DMS 273 treated with DMSO at 0.1 percent for 48 hours (cell line): ENCODE measurements at places on chromosomes 12 and 14.
A peak's percentile ranks its signal among the peaks of the same experiment; 100 is the strongest.

DNA sequence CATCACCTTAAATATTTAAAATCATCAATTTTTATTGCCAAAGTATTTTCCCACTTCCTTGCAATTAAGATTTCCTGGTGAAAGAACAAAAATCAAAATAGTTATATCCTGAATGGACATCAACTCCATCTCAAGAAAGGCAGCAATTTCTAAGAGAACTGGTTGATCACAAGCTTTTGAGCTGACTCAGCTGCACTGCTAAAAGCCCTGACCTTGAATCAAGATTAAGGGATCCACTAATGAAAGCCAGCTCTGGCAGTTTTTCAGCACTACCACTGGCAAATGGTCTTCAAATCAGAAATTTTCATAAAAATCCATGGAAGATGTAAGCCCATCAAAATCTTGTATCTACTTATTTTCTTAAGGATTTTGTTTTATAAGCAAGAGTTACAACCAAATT lies 123.4 kb downstream of the SLC6A15 start:
- no peak for DNase-seq

- DNase-seq, result no peak
These were observed 63.5 kb downstream of the RAD51B start for GRCh38 chr14:67882986-67883555.

GRCh38 chr14:68817506-68818212 lies 24.8 kb upstream of the ZFP36L1 start:
- no peak for DNase-seq

- peak; percentile 2 for DNase-seq
These were observed 488.0 kb upstream of the STXBP6 start for GRCh38 chr14:25537846-25538455.

GRCh38 chr14:64502456-64502855 lies 1.2 kb downstream of the ZBTB25 start:
- DNase-seq, result no peak

DNA sequence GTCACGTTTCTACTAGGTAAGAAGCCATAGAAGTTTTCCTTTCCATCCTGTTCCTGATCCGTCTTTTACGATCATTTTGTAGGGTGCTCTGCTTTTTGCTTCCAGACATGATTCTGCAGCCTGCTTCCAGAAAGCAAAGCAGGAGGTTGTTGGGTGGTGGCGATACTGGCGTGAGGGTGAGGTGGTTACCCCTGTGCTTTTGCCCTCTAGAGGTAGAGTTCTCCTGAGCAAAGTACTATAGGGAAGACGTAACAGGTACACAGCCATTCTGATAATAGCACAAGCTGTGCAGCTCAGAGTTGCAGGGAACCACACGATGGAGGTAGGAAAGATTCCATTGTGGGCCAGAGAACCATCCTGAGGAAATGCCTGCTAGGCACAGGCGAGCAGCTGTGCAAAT lies 186.0 kb downstream of the PAH start:
- DNase-seq, result no peak

DNA sequence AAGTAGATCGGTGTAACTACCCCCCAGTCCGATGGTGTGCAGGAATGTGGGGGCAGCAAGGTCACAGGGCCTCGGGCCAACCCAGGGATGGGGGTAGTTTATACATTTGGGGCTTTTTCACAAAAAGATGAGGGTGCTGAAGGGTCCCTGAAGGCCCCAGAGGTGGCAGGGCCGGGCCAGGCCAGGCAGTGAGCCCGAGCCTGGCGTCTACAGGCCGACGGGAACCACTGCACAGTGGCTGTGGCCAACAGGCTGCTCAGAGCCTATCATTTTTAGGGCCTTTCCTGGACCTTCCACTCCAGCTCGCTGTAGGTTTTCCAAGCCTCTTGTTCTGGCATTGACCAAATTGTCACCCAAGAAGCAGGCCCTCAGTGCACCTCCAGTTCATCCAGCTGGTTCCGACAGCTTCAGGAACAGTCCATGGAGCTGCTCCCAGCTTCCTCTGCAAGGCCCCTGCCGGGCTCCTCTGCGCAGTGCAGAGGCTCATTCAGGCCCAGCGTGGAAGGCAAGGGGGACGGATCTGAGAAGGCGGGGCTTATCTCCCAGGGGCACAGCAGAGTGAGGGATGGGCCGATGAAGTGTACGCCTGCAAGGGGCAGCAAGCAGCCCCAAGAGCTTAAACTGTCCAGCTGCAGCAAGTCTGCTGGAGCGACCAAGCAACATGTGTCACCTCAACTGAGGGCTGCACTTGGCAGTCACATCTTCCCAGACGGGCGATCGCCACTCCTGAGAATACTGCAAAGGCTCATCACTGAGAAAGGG lies 13.9 kb downstream of the CDCA4 start:
- DNase-seq, result no peak

- DNase-seq, result no peak
These were observed 7.8 kb downstream of the PPTC7 start for GRCh38 chr12:110575326-110575725.

DNA sequence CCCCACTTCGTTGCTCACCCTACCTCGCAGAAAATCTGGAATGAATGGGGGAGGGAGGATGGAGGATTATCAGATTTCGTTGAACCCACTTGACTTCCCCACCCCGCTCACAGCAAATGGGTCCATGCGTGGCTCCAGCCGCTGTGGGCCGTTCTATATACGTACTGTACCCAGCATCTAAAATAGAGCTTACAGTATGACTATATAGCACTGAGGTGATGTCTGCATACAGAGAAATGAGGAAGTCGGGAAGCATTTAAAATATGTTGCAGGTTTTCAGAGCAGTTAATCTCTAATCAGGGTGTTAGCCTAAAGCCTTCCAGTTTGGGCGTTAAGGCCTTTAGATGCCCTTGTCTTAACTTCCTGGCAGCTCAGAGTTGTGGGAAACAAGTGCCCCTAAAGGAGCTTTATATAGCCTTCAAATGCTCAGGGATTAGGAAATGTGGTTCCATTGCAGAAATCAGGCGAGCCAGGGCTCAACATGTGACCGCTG lies 1.4 kb downstream of the BICDL1 start:
- no peak for DNase-seq

- DNase-seq, result no peak
These were observed 151.5 kb downstream of the LRFN5 start for GRCh38 chr14:41758011-41758665.

DNA sequence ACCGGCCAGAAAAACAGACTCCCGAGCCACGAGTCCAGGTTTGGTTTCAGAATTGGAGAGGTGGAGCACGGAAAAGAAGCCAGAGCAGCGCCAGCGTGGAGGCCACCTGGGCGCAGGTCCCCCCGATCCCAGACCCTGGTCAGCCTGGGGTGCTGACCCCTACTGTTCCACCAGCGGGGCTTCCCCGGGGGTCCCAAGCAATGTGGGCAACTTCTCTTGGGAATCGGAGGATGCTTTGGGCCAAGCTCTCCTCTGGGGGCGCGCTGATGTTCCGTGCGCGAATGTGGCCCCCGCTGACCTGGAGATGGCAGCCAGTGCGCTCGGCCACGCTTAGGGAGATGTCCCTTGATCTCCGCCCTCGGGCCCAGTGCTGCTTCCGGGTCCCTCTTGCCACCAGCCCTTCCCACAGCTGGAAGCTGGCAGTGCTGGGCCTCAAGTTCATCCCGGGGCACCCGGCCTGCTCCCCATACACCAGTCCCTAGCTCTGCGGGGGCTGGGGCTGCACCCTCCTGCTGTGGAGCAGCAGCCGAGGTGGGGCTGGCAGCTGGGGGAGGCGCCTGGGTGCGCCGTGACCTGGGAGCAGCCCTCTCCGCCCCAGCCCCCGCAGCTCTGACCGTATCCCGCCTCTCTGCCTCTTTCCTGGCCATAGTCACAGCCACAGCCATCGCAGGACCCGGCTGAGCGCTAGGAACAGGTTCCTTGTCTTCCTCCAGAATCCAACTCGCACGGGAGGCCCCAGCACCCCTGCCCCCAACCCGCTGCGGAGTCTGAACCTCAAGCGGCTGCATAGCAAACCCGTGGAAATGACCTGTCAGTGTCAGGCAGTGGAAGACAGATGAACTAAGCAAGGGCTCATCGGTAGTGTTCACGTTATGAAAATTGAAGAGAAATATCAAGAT lies 91.2 kb downstream of the RCOR1 start:
- DNase-seq, result no peak
